ENCODE measurements at places on chromosomes 2 and 18.

DNA sequence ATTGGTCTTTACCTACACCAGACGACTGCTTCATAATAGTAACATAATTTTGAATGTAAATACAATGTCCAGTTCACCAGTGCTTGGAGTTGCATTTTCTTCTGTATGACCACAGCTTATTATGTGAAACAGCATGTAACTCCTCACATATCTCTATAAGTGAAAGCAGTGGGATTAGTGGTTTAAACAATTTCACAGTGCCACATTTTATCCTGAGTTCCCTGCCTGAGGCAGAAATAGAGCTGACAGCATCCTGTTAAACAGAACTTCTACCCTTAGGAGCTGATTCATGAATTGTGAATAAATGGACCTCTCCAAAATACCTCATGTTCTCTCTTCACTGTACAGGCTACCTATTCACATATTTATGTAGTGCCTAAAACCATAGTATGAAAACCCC, 542.3 kb upstream of the VWC2L start:
- DNase-seq = no peak

DNA sequence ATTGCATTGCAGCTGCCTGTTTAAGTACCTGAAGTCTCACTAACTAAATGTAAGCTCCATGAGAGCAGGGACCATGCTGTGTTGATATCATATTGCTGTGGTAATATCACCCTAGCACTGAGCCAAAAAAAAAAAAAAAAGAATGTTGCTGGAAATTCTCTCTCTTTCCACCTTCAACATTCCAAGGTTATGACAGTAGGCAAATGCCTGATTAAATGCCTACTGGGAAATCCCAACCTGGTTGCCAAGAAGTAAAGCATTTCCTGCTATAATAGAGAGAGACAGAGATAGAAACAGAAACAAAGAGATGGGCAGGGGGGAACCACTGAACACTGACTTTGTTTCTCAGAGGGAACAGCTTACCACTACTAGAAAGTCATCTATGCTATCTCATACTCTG, 1604.2 kb downstream of the LRP1B start:
- DNase-seq = no peak

DNA sequence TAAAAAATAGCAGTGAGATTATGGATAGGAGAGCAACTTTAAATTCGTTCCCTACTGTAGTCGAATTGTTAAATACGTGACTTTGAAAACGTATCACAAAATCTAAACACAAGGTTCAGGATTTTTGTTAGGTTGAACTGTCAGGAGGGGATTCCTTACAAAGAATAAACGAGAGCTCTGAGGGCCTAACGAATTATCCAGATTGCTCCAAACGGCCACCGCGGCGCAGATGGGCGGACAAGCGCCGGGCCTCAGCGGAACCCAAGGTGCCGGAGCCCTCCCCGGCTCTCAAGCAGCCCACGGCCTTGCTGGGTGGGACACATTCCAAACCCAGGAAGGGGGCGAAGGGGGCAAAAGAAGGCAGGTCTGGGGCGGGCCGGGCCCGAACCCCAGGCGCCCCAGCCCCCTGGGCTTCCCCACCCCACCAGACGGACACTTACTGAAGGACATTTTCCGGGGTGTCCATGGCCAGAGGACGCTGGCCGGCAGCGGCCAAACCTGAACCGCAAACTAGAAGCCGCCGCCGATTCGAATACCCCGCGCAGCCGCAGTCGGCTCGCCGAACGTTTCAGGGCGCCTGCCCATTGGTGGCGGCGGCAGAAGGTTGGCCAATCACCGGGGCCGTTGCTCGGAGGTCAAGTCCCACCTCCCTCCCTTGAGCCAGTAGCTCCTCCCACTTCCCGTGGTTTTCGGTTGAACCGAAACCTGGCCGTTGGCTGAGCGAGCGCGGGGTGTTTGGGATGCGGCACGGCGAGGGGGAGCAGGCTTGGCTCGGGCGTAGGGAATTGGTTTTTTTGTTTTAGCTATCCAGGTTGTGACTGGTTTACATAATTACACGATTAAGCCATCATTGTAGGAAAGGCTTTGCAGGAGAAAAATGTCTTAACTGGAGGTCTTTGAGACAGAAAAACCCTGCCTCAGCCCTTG, at the start of gene BUB1:
Gene BUB1 (minus strand): TSS at position 534 of the 927 bp plus-strand sequence. CDS start 68 bp downstream, at position 466.
- DNase-seq = peak; percentile 92

- no peak for DNase-seq
Observed at GRCh38 chr18:6315517-6316331, 99.0 kb downstream of the L3MBTL4 start.

GRCh38 chr2:63738019-63738418, 103.7 kb upstream of the UGP2 start:
- DNase-seq = no peak

- DNase-seq = peak; percentile 53
Observed at GRCh38 chr2:215137741-215138340, 585 bp downstream of the ABCA12 start.

DNA sequence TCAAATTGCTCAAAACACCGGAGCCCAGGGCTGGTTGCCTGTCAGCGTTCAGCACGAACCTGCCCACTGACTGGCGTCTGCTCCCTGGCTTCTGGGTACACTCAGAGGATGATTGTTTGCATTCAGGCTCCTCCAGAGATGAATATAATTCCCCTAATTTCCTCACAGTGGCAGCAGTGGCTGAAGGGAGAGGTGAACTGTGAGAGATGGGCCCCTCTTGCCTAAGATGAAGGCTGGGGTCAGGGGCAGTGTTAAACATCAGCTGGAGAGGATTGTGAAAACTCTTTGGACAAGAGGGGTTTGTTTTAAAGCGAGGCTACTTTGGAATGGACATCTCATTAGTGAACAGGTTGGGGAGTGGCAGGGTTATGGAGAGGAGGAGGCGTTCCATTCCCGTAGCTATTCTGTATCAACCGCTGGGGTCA, 31.0 kb downstream of the TCF7L1 start:
- DNase-seq = no peak

DNA sequence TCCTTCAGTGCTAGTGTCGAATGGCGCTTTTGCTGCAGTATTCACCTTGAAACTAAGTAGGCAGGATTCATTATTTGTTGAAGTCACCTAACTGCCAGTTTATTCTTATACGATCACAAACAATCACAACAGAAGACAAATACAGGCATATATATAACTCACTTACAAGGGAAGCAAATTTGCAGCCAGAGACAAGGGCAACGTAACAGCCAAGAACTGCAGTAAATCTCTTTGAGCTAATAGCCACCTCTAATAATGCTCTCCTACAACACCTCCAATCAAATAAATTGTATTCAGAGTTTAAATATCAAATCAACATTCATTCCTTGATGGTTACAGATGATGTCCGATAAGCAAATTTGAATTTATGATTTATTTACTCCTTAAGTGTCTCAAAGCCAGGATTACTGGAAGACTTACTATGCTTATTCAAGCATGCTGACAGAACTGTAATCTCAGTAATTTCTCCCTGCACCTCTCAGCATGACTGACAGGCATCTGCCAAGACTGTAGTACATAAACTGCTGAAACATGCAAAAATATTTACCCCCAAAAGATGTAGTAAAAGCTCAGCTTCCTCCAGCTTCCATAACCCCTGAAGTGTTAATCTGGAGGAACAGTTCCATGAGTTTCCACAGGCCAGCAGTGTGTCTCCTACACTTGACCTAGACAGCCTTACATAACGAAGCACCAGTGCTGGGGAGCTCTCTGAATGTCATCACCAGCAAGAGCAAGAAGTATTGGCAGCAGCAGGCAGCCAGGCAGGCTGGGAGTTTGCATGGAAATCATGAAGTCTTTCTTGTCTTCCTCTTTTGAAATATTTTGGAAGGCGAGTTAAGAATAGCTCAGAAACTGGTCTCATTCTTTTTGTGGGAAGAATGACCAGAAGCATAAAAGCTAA, 20.9 kb upstream of the SCN1A start:
- no peak for DNase-seq

DNA sequence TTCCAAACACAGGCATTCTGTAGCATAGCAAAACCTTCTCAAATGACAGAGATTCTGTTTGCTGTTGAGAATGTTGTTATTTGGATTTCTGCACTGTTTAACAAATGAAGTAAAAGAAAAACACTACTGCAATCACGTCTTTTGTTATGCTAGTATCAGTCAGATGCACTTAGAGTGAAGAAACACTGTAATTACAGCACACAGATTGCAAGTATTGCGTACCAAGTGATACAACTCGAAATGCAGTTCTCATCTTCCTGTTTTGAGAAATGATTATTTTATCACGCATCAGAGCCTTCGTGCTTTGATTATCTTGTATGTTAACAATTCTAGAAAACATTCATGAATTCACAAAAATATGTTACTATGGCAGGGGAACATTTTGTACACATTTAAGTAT, 41.8 kb upstream of the KLF11 start:
- no peak for DNase-seq

DNA sequence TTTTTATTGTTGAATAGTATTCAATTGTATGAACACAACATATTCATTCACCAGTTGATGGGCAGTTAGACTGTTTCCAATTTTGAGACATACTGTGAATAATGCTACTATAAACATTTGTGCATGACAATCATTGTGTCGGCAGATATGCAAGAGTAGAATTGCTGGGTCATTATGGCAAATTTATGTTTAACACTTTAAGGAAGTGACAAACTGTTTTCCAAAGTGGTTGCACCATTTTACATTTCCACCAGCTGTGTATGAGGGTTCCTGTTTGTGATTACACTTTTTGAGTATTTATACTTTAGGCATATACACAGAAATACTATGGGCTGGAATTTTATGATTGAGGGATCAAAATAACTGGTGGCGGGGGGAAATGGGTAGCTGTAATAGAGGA, 61.2 kb downstream of the MAP4K3 start:
- DNase-seq = no peak

Measured in urinary bladder (tissue), 4 donors.